ENCODE measurements at places on chromosomes 7 and 10.

- no peak for DNase-seq
Observed at GRCh38 chr10:61404751-61405150, 48.4 kb downstream of the TMEM26 start.

DNA sequence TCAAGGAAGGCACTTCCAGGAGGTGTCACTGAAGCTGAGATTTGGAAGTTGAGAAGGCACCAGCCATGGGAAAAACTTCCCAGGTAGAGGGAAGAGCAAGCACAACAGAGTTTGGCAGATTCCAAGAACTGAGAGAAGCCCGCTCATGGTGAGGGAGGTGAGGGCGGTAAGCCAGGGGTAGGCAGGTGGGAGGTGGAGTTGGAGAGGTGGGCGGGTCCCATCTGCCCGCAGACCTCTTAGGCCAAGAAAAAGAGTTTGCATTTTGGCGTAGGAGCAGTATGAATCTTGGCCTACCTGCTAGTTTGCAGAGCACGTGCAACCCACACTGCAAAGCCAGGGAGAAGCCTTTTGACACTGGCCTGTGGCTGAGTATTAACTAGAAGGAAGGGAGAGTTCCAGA lies 18.8 kb downstream of the FRMPD2 start:
- DNase-seq: no peak

DNA sequence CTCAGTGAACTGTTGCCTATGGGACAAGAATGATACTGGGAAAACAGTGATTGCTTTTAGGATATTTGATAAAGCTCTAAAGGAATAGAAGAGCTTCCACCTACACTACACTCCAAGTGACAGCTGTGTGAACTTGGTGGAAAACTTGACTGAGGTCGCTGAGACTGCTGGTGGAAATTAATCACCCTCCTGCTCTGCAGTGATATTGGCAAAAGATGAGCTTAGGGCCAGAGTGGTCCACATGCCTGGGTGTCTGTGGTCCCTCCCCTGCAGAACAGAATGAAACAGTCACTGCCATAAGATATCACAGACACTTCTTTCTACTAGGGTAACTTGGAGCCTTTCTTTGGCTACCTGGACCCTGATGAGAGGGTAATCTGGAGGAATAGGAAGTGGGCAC lies 382.1 kb upstream of the GALNT17 start:
- DNase-seq: no peak

GRCh38 chr7:101936223-101936610 lies 118.8 kb downstream of the CUX1 start:
- no peak for DNase-seq

GRCh38 chr7:42236976-42237810 lies at the start of gene GLI3:
TSS of gene GLI3 (minus strand) at chr7:42237209. CDS start at chr7:42223253, 13,956 bp downstream.
- DNase-seq: no peak

DNA sequence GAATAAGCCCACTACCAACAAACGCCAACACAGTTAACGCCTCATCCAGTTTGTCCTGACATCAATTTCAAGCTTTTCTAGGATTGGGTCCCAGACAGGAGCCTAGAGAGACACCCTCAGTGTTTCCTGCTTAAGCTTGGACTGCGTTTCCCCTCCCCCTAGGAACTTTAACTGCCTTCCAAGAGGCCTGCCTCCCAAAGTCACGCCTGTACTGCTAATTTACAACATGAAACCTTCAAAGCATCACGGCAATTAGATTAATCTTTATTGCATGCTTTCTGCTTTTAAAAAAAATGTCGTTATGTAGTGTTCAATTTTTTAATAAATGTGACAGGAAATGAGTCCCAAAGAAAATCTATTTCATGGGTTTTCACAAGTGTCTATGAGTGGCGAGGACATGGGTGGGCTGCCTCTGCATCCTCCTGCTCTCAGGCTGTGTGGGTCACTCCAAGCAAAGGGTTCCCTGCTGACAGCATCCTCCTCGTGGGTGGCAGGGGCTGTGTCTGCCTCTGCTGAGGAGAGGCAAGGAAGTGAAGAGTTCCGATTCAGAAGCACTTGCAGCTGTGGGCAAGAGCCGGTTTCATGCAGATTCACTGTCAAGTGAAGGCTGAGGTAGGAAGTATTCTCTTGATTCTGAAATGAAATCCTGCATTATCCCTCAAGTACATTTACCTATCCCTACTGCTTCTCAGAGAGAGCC lies 193.0 kb upstream of the KMT2E start:
- no peak for DNase-seq

Data from stimulated activated CD8-positive, alpha-beta memory T cell treated with anti-CD3 and anti-CD28 coated beads, Interleukin-7, amount 100 ng/mL, for 24 hours (primary cell).